ENCODE measurements at places on chromosomes 13 and 19. TPM values are rescaled to one million over a fixed set of nuclear protein-coding genes. Genes with fewer than 3 reads are reported as not detected.

- H3K27me3 ChIP-seq: no peaks in the 10 kb centered on the region
- H3K4me1 ChIP-seq: peaks cover 11% of the 10 kb centered on the region
- no peak overlapping the region for H3K27ac ChIP-seq
- no peak overlapping the region for H3K4me3 ChIP-seq
These were observed 21.5 kb downstream of the EBPL start for GRCh38 chr13:49669735-49670309.

DNA sequence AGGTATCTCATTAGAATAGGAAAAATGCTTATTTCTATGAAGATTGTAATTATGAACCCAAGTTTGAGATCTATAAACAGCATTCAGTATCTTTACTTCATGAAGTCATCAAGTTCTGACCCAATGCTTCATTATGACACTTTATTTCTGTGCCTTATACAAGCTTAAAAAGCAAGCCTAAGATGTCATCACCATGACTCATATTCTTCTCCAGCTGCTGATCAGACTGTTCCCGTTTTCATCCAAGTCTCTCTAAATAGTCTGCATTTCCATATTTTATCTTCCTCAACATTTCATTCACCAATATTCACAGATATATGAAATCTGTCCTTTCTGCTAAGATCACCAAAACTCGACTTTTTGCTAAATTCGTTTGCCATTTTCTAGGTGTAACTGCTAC, 1247.2 kb upstream of the PRR20A start:
- no peaks in the 10 kb centered on the region for H3K27me3 ChIP-seq
- DNase-seq: no peak
- H3K4me1 ChIP-seq: no peaks in the 10 kb centered on the region
- H3K4me3 ChIP-seq: no peak overlapping the region

- no peaks in the 10 kb centered on the region for H3K27me3 ChIP-seq
- no peak overlapping the region for H3K4me3 ChIP-seq
- H3K4me1 ChIP-seq: no peaks in the 10 kb centered on the region
- H3K27ac ChIP-seq: no peak overlapping the region
- no peak for DNase-seq
These were observed 8.3 kb downstream of the TEKTIP1 start for GRCh38 chr19:3547301-3547731.

- H3K27me3 ChIP-seq: no peaks in the 10 kb centered on the region
- peaks cover 8% of the 10 kb centered on the region for H3K4me1 ChIP-seq
- H3K27ac ChIP-seq: no peak overlapping the region
- no peak for DNase-seq
- H3K36me3 ChIP-seq: peaks cover 11% of the 10 kb centered on the region
These were observed 58.9 kb upstream of the GJB6 start for GRCh38 chr13:20291037-20291436.

DNA sequence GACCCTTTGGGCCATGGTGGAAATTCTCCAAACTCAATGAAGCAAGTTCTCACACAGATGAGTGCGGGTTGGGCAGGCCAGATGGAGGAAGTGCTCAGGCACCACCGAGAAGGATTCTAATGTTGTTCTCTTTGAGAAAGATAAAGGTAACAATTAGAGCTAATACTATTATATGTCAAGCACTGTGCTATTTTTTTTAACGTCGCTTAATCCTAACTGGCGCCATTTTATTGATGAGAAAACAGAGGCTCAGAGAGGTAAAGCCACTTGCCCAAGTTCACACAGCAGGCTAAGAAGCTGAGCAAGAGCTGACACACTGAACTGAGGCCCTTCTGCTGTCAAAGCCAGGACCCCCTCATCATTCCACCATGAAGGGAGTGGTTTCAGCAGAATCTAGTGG, 1.0 kb downstream of the FBL start:
- H3K4me3 ChIP-seq: peak overlapping the region; percentile 90
- H3K27ac ChIP-seq: peak overlapping the region; percentile 52
- H3K4me1 ChIP-seq: peaks cover 51% of the 10 kb centered on the region

DNA sequence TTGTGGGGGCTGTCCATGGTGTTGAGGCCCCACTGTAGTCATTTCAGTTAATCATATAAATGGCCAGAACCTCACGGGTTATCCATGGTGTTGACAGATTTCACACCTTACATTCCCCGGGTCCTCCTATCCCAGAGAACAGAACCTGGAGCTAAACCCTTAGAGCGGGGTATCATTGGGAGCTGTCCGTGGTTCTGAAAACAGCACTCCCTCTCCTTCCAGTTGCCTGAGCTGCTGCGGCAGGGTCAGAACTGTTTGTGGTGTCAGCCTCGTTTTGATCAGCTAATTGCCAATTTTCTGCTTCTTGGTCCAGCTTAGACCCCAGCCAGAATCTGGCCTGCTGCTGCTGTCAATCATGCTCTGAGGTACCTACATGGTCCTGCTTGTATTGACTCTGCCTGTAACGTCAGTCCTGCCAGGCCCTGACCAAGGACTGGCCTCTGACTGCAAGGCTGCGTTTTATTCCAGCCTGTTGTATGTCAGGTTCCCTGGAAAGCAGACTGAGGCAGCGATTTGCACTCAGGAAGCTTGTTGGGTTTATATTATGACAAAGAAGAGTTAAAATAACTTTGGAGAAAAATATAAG, 55.8 kb upstream of the KCTD15 start:
- peak; percentile 71 for DNase-seq
- no peak overlapping the region for H3K4me3 ChIP-seq
- H3K27me3 ChIP-seq: peaks cover 30% of the 10 kb centered on the region
- H3K4me1 ChIP-seq: no peaks in the 10 kb centered on the region

DNA sequence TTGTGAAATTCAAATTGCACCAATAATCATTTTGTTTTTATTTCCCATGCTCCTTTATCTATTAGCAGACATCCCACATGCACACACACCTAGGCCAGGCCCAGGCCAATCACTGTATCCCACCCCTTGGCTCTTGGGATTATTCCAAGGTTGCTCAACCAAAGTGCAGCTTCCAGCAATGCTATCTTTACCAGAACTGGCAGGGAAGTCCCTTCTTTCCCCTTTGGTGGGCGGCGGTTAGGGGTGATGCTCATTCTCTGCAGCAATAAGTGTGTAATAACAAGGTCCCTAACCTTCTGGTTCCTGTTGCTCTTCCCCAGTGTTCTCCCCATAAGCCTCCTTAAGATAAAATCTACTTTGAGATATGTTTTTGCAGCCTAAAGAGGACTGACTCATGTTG, 18.3 kb upstream of the KCTD12 start:
- no peak overlapping the region for H3K27ac ChIP-seq
- no peak for DNase-seq
- H3K36me3 ChIP-seq: no peaks in the 10 kb centered on the region
- H3K27me3 ChIP-seq: peaks cover 23% of the 10 kb centered on the region
- no peak overlapping the region for H3K4me3 ChIP-seq
- peaks cover 20% of the 10 kb centered on the region for H3K4me1 ChIP-seq

GRCh38 chr13:92488249-92488852, 738.3 kb upstream of the GPC6 start:
- DNase-seq: no peak
- no peak overlapping the region for H3K4me3 ChIP-seq
- peak overlapping the region; percentile 78 for H3K27ac ChIP-seq
- H3K27me3 ChIP-seq: no peaks in the 10 kb centered on the region
- peaks cover 13% of the 10 kb centered on the region for H3K4me1 ChIP-seq

DNA sequence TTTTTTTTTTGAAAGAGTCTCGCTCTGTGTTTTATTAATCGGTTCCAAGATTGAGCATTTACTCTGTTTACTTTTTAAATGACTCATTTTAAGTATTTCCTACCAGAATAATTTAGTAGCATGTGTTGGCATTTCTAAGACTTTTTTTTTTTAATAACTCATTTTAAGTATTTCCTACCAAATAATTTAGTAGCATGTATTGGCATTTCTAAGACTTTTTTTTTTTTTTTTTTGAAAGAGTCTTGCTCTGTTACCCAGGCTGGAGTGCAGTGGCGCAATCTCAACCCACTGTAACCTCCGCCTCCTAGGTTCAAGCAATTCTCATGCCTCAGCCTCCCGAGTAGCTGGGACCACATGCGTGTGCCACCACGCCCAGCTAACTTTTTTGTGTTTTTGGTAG, 13.1 kb downstream of the SETDB2 start:
- no peaks in the 10 kb centered on the region for H3K27me3 ChIP-seq
- no peak overlapping the region for H3K27ac ChIP-seq
- no peak overlapping the region for H3K4me3 ChIP-seq
- H3K36me3 ChIP-seq: peaks cover 19% of the 10 kb centered on the region

- peaks cover 34% of the 10 kb centered on the region for H3K36me3 ChIP-seq
- no peak for DNase-seq
- no peaks in the 10 kb centered on the region for H3K27me3 ChIP-seq
These were observed 2.2 kb downstream of the CHMP2A start for GRCh38 chr19:58552655-58553054.

GRCh38 chr19:42369433-42370067, 20.5 kb downstream of the CNFN start:
- DNase-seq: no peak
- H3K4me1 ChIP-seq: no peaks in the 10 kb centered on the region
- peaks cover 23% of the 10 kb centered on the region for H3K36me3 ChIP-seq
- no peak overlapping the region for H3K27ac ChIP-seq
- H3K4me3 ChIP-seq: no peak overlapping the region

- H3K36me3 ChIP-seq: no peaks in the 10 kb centered on the region
- H3K4me1 ChIP-seq: no peaks in the 10 kb centered on the region
- no peak overlapping the region for H3K27ac ChIP-seq
- H3K4me3 ChIP-seq: no peak overlapping the region
- no peak for DNase-seq
- H3K27me3 ChIP-seq: no peaks in the 10 kb centered on the region
These were observed 314.9 kb upstream of the SLITRK5 start for GRCh38 chr13:87356314-87356713.

DNA sequence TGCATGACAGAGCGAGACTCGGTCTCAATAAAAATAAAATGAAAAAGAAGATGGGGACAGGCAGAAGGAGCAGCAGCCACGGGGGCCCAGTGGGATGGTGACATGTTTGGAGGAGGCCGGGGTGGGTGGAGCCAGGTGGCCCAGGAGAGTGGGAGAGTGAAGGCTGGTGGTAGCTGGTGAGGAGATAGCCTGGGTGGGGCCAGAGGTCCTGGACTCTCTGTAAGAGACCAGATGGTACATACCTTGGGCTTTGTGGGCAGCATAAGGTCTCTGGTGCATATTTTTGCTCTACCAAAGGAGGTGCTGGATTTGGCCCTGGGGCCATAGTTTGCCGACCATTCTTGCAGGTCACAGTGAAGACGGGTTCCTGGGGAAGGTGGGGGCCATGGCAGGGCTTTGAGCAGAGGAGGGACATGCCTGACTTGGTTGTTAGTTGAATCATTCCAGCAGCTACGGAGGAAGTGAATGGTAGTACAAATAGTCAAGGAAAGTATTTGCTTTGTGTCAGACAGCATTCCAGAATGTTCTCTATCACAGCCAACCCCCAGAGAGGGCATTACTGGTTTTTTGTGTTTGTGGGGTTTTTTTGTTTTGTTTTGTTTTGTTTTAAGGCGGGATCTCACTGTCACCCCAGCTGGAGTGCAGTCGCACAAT, 69.1 kb downstream of the ARHGEF18 start:
- peaks cover 20% of the 10 kb centered on the region for H3K4me1 ChIP-seq
- H3K27ac ChIP-seq: peak overlapping the region; percentile 72
- H3K36me3 ChIP-seq: peaks cover 15% of the 10 kb centered on the region
- DNase-seq: no peak
- H3K4me3 ChIP-seq: no peak overlapping the region

DNA sequence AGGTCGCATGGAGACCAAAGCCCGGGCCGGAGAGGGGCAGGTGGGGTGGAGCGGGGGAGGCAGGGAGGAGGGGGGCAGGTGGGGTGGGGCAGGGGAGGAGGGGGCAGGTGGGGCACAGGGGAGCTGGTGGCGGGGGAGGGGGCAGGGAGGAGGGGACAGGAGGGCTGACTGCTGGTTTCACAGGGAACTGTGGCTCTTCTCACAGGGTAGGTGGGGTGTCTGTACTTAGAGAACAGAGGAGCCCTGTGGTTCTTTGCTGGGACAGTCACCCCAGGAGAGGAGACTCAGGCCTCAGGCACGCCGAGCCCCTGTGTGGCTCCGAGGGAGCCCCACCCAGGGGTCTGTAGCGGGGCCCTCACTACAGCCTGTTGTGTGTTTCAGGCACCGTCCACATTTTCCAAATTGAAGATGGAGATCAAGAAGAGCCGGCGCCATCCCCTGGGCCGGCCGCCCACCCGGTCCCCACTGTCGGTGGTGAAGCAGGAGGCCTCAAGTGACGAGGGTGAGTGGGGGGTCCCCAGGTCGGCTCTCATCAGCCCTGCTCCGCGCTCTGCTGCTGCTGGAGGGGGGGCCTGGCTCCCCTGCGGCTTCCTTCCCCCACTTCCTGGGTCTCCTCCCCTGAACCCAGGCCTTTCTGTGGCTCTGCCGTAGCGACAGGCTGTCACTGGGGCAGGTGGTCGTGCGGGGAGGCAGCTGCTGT, 162.7 kb downstream of the KDM4B start:
- no peaks in the 10 kb centered on the region for H3K27me3 ChIP-seq
- H3K36me3 ChIP-seq: peaks cover 6% of the 10 kb centered on the region
- H3K27ac ChIP-seq: peak overlapping the region; percentile 98
- DNase-seq: no peak

DNA sequence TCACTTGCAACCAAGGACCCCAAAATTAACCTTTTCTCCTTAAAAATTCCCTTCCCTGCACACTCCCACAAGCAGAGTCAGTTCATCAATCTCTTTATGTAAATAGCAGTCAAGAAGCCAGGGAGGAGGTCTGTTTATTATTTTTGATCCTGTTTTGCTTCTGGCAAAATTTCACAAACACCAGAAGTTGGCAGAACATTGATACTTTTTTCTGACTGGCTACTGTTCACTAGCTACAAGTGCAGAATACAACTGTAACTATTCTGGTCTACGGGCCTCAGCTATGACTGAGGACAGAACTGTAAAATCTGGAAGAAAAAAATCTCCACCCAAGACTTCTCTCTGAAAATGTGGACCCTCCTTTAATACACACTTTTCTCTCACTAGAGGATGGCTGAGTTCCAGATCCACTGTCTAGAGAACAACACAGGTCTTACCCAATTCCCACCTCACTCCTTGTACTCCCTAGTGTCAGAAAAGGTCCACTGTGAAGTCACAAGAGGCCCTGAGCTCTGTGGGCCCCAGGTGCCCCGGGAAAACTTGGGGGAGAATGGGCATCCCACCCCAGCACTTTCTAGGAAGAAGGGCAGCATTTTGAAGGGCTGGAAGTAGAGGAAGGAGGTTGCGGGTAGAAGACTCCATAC, 14.5 kb downstream of the STARD13 start:
- DNase-seq: no peak
- no peak overlapping the region for H3K4me3 ChIP-seq
- no peaks in the 10 kb centered on the region for H3K27me3 ChIP-seq

The SKA3 gene
- total RNA-seq: 13.7 TPM

The ODAD3 gene
- 1.4 TPM for total RNA-seq

The RASA3 gene
- 13.7 TPM for total RNA-seq

The C1QTNF9 gene
- total RNA-seq: not detected

The VAV1 gene
- total RNA-seq: not detected

The ZNF285 gene
- 9.8 TPM for total RNA-seq

The IGFL1 gene
- total RNA-seq: not detected

The ANGPTL8 gene
- total RNA-seq: 0.25 TPM

Measured in mesothelial cell of epicardium (in vitro differentiated cells).